Stimulated activated CD4-positive, alpha-beta T cell treated with anti-CD3 and anti-CD28 coated beads, Interleukin-1b, Interleukin-23, amount 100 ng/mL, for 1 hour (primary cell): ENCODE measurements at places on chromosomes 7 and 10.

GRCh38 chr7:7816084-7816483 lies 97.7 kb upstream of the RPA3 start:
- no peak for DNase-seq

DNA sequence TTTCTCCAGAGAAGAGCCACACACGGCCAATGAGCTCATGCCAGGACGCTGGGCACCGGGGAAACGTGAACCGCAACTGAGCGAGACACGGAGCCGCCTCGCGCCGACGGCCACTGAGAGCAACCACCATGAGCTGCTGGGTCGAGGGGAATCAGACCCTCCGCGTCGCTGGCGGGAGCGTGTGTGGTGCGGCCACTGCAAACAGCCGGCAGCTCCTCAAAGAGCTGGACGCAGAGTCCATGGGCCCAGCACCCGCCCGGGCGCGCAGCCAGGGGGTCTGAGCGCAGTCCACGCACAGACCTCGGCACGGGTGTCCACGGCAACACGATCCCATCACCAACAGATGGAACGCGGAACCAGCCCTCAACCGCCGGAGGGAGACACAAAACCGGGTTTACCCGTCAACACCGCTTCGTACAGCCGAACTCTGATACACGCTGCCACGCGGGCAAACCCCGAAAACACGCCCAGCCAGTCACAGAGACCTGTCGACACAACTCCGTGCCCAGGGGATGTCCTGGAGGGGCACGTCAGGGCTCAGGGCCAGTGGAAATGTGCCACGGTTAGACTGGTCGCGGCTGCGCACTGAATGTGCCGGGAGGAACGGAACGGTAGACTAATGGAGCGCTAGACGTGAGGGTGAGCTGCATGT lies 147.1 kb downstream of the ELFN1 start:
- DNase-seq: no peak

DNA sequence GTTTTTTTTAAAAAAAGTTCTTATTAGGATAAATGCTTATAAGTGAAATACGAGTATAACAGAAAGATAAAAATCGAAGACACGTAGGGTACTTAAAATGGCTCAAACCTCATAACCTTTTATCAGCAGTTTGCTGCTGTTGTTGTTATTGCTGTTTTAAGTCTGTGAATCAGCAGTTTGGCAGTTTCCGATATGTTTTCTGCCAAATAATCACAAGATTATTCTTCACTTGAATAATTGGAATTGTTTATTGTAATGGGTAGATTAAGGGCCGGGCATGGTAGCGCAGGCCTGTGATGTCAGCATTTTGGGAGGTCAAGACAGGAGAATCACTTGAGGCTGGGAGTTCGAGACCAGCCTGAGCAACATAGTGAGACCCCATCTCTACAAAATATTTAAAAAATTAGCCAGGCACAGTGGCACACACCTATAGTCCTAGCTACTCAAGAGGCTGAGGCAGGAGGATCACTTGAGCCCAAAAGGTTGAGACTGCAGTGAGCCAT lies 177.6 kb downstream of the VTI1A start:
- no peak for DNase-seq

GRCh38 chr7:43856996-43857395 lies 12.3 kb downstream of the MRPS24 start:
- DNase-seq: no peak

DNA sequence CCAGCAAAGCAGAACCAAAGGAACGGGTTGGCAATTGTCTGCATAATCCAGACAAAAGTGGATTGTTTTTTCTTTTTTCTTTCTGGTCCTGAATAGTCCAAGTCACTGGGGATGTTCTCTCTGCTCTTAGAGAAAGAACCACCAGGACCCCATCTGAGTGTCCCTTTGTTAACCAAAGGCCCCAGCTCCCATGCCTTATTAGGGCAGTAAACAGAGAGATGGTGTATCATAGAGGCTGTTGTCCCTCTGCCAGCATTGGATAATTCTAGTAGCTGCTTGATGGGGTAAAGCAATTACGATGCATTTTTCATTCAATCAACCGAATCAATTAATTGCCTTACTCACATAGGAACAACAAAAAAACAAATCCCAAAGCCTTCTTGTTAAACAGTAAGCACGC lies 213.0 kb downstream of the BUB3 start:
- DNase-seq: no peak

- no peak for DNase-seq
Measured at GRCh38 chr10:50385624-50386023, 134.3 kb upstream of the ASAH2 start.
